NCI-H187 (cell line): ENCODE measurements at places on chromosomes 5 and 9.

DNA sequence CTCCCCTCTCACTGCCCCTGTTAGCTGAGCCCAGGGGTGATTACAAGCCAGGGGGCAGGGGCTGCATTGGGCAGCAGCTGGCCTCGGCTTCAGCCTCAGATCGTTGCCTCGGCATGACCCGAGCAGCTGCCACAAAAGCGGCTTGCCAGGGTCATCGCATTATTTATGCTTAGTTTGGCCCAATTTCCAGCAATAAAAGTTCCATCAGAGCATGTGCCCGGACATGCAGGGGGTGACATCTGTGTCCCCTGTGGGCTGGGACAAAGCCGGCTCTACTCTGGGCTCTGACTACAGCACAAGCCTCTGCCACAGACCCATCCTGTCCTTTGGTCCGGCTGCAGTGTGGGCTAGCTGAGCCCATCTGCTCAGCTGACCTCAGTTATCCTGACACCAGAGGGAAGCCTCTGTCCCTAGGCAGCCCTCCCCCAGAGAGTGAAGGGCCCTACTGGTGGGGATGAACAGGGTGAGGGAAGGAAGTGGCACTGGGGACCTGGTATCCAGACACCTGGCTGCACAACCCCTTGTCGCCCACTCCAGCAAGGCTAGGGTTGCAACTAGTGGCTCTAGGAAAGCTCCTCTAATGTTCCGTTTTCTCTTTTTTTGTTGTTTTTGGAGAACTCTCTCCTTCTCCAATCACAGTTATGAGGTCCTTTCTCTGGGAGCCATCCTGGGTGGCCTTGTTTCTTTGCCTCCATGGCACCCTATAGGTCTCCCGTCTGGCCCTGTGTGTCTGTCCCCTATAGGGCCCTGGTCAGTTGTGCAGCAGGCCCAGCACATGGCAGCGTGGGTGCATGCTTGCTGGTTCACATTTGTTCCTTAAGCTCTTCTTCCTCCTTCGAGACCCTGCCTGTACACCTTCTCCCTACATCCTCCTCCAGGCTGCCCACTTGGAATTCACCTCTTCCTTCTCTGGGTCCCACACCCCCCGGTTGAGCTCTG is 13.3 kb upstream of the GADD45G start:
- no peak for DNase-seq

GRCh38 chr9:134723491-134724190 is 82.0 kb downstream of the COL5A1 start:
- DNase-seq = no peak

- no peak for DNase-seq
These were observed 119.0 kb downstream of the ENTREP1 start for GRCh38 chr9:69444021-69444420.

DNA sequence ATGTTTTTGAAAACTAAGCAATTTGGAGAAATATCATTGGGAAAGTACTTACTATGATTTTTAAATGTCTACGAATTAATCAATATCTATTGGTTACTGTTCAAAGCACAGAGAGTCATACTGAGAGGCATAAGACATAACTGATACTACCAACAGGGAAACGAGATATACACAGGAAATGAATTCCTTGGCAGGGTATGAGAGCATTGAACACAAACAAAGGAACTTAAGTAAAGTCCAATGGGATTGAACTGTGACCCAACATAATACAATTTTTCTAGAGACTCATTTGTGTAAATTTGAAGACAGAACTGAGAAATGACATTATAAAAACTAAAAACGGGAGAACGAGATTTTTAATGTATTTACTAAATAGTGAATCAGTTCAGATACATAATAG is 1.3 kb upstream of the ITGA1 start:
- no peak for DNase-seq

GRCh38 chr5:152349683-152350526 is 55.2 kb downstream of the NMUR2 start:
- DNase-seq = no peak

- no peak for DNase-seq
These were observed 1035.3 kb downstream of the CDH12 start for GRCh38 chr5:21817668-21818369.
